ENCODE measurements at places on chromosomes 6 and 20.

DNA sequence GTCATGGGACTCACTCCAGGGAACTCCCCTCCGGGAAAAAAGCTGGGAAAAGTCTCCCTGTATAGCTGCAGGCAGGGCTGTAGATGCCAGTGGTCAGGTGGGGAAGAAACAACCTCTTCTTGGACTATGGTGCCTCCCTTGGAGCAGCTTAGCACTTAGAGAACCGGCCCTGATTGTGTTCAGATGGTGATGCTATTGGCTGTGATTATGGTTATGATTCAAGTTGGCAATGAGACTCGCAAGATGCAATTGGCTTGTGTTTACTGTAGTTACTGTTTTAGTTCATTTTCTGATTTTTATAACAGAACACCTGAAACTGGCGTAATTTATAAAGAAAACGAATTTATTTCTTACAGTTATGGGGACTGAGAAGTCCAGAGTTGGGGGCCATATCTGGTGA is 314.7 kb upstream of the RNF24 start:
- no peak for DNase-seq

GRCh38 chr6:21228411-21228810 is 365.1 kb upstream of the SOX4 start:
- DNase-seq, result no peak

DNA sequence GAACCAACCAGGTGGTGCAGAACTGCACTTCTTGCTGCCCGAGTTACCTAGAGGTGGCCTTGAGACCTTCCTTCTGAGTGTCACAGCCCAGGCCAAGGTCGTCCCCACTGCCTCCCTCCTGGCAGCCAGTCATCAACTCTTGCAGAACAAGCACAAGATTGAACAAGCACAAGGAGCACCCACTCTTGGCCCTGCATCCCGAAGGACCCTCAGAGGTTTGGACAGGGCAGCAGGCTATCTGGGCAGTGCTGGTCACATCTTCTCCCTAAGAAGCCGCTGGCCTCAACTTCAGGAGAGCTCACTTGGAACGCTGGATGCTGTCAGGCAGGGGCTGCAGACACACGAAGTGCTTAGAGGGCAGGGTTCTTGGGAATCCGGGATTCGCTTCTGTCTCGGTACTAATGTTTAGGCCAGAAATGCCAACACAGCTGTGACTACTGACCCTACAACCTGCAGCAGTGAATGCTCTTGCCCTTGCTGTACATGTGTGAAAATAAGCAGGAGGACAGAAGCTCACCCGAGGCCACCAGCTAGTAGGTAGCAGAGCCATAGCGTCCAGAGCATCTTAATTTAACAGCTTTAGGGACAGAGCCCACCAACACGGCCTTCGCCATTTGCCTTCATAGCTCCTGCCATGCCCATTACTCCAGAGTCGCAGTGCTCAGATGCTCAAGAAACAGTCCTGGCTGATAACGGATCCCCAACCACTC is 4.0 kb upstream of the ACSS1 start:
- no peak for DNase-seq

GRCh38 chr6:31358302-31358701 is 1.3 kb upstream of the HLA-B start:
- DNase-seq, result no peak

- no peak for DNase-seq
Observed at GRCh38 chr6:13561624-13562267, 12.7 kb upstream of the SIRT5 start.

- no peak for DNase-seq
Observed at GRCh38 chr20:61682996-61683681, 382.5 kb downstream of the TAF4 start.

- DNase-seq, result no peak
Observed at GRCh38 chr6:11536795-11537194, 754 bp upstream of the TMEM170B start.

- no peak for DNase-seq
Observed at GRCh38 chr6:131867744-131868143, 59.9 kb downstream of the ENPP1 start.

GRCh38 chr6:37060195-37060559 is 54.7 kb downstream of the FGD2 start:
- DNase-seq, result no peak

DNA sequence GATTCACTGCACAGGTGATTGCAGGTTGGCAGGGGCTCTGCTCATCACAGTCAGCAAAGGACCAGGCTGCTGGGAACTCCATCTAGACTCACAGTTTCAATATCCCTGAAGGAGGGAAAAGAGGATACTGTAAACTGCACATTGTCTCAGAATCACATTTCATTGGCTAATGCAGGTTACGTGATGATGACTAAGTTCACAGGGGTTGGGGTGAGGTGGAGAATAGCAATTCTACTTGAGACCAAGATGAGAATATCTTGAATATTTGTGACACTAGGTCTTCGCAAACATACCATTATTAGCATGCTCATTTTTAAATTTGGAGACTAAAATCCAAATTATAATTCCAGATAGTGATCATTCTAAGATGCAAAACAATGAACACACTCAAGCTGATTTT is 208.5 kb upstream of the CITED2 start:
- DNase-seq, result no peak

DNA sequence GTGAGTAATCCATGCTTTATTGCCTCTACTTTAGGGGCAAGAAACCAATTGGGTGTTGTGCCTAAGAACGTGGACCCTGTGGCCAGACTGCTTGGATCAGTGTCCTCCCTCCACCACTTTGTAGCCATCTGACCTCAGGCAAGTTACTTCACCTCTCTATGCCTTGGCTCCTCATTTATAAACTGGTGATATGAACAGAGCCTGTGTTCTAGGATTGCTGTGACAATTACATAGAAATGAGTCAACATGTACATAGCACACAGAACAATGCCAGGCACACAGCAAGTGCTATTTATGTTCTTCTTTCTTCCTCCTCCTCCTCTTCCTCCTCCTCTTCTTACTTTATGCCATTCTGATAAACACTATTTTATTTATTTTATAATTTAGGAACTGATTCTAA is 339.4 kb downstream of the CD83 start:
- DNase-seq, result no peak

Data from CD4-positive, alpha-beta T cell treated with Interleukin-4 for 4 hours (primary cell).